Activated T-helper 1 cell treated with anti-CD3 and anti-CD28 coated beads, Interleukin-2, amount 50 U/mL, for 16 hours (primary cell): ENCODE measurements at places on chromosomes 3 and 15.

DNA sequence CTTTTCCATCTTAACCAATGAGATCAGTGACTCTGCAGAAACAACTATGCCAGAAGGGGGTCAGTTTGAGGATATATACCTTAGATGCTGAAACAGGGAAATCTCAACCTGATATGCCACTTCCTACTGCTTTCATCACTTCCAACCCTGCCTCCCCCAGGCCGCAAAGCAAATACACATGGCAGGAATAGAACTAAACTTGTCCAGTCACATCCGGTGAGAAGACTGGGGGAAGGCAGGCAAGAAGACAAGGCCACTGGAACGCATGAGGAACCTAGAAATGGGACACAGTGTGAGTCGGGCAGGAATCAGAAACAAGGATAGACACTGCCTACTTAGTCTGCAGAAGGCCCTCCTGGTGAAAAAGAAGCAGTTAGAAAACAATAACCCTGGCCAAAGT, 90.6 kb downstream of the MYO5A start:
- no peak for DNase-seq

GRCh38 chr3:171383206-171384018, 76.8 kb downstream of the TNIK start:
- DNase-seq = no peak

GRCh38 chr15:73851689-73852088, 21.7 kb upstream of the TBC1D21 start:
- no peak for DNase-seq

- DNase-seq = no peak
Observed at GRCh38 chr3:154952553-154952952, 127.6 kb upstream of the MME start.

DNA sequence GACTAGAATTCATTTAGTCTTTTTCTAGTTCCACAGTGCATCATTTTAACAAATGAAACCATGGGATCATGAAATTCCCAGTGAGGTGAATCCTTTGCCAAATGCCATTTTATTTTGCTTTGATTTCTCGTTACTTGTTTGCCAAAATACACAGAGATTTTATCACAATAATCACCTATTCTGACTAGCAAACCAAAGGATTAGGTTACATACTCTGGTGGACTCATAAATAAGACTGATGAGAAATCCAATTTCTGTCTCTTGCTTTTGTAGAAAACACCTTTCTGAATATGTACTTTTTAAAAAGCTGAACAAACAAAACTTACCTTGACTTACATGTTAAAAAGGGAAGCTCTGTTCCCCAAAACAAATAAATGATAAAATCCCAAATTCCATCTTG, 12.2 kb downstream of the ERC2 start:
- no peak for DNase-seq

DNA sequence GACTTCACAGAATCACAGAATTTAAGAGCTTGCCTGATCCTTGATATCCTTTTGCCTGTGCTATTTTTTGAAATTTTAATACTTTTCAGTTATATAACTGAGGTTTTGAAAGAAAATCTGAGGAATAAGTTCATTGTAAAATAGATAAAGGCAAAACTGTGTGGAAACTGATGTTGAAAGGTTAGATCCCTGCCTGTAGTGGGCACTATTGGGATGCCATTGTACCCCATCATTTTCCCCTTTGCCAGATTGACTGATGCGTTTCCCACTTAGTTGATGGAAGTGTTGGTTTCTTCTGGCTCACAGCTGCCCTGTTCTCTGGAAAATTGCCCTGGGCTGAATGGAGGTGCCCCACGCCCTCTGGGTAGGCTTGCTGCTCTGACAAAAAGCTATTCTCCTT, 387.9 kb downstream of the RBMS3 start:
- DNase-seq = no peak

DNA sequence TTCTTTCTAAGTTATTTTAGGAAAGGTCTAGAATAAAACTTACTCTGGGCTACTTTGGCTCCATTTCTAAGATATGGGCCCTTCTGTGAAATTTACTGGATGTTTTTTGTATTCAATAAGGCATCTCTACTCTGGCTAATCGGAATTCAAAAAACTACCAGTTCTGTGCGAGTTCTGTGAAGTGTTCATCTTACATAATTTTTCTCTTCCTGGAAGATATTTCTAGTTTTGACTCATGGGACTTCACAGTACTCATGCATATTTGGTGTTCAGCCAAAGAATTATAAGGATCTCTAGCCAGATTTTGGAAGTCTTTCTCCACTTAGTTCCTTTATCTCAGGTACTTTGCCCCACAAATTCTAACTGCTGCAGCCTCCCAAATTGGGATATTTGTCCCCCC, 46.4 kb upstream of the MBNL1 start:
- DNase-seq = no peak

GRCh38 chr3:59240666-59241255, 190.9 kb upstream of the CFAP20DC start:
- no peak for DNase-seq

DNA sequence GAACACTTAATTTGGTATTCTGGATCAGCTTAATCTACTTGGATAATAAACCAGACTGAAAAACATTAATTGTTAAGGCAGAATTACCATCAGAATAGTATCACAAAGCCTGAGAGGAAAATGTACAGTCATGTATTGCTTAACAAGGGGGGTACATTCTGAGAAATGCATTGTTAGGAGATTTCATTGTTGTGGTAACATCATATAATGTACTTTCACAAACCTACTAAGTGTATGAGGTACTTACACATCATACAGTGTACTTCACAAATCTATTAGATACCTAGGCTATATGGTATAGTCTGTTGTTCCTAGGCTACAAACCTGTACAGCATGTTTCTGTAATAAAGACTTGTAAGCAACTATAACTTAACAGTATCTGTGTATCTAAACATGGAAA, 68.2 kb downstream of the NBEAL2 start:
- DNase-seq = no peak

- no peak for DNase-seq
Observed at GRCh38 chr3:50270422-50271224, 1.7 kb downstream of the SEMA3B start.

DNA sequence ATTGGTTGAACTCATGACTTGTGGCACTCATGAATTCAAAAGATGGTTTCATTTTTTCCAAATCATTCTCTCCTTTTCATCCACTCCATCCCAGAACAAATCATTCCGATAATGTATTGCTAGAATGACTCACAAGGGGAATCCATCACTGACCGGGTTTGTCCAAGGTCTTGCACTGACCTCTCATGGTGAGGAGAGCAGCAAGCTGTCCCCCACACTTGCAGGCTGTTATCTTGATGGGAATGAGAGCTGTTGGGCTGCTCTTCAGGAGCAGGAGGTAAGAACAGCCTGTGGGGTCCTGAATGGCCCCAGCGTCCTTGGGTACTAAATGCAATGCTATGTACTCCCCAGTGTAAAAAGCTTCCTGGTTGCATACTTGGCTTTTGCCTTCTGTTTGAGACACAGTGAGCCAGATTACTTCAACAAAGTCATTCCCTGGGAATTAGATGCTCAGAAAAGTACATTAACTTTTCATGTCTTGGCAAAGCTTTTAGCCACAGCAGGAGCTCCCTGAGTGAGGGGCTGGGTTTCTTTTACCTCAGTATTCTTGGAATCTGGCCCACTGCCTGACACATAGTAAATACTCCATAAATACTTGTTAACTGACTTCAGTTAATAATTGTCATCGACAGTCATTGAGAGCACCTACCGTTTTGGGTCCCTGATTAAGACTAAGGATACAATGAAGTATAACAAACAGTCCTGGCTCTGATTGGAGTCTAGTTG, 24.1 kb downstream of the CCNL1 start:
- no peak for DNase-seq

- no peak for DNase-seq
Observed at GRCh38 chr15:89998141-89998661, 2.9 kb upstream of the ZNF710 start.

GRCh38 chr15:62404194-62404985, 239.3 kb upstream of the C2CD4B start:
- DNase-seq = no peak

DNA sequence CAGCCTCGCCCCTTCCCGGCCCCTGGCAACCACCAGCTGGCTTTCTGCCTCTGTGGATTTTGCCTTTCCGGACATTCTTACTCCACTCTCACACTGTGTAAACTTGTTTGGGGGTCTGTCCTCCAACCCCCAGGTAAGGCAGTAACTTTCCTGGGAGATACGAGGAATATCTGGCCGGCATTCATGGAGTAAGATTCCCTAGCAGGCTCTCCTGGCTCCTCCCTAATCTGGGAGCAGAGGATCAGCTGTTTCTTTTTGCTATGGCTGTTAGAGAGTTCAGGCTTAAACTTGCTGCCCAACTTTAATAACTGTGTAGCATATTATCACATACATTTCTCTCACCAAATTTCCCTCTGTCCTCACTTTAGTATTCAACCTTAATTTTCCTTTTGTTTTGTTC, 64.3 kb downstream of the IGF2BP2 start:
- DNase-seq = no peak

- no peak for DNase-seq
Observed at GRCh38 chr3:20023623-20024405, 11.8 kb upstream of the PP2D1 start.

GRCh38 chr15:59501597-59501996, 63.6 kb downstream of the FAM81A start:
- DNase-seq = no peak

- no peak for DNase-seq
Observed at GRCh38 chr15:35777061-35777460, 231.1 kb upstream of the DPH6 start.

DNA sequence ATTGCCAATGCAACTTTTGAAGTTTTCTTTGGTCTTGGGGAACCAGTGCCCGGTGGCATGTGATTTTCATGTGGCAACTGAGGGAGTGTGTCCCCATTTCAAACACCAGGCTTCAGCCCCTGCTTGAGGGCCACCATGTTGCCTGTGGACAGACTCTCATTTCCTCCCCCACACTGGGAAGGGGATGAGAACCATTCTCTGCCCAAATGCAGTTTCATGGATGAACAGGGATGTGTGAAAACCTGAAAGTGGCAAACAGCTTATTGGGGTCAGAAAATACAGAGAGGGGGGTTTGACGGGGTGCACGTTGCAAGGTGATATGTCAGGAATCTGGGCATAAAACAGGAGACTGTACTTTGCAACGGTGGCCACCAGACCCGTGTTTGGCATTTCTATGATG, 6.3 kb downstream of the FAM107A start:
- no peak for DNase-seq

DNA sequence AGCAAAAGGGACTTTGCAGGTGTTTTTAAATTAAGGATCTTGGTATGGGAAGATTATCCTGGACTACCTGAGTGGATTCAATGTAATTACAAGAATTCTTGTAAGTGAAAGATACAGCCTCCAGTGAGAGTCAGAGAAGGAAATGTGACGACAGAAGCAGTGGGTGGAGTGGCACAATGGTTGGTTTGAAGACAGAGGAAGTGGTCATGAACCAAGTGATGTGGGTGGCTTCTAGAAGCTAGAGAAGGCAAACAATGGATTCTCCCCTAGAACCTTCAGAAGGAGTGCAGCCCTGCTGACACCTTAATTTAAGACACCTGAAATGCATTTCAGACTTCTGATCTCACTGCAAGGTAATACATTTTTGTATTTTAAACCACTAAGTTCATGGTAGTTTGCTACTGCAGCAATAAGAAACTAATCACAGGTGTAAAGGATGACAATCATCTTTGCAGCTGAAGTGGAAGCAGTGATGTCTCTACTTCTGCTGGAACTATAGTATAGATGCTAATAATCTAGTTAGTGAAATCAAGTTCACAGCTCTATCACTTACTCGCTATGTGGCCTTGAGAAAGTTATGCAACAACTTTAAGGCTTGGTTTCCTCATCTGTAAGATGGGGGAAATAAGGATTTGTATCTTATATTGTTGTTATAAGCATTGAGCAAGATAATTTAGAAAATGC, 403.4 kb upstream of the SUCLG2 start:
- peak; percentile 9 for DNase-seq

GRCh38 chr3:146345900-146346299, 95.0 kb upstream of the PLSCR4 start:
- DNase-seq = no peak

GRCh38 chr3:5505163-5505562, 317.7 kb downstream of the EDEM1 start:
- DNase-seq = no peak

GRCh38 chr3:88810455-88810854, 297.0 kb upstream of the EPHA3 start:
- no peak for DNase-seq

DNA sequence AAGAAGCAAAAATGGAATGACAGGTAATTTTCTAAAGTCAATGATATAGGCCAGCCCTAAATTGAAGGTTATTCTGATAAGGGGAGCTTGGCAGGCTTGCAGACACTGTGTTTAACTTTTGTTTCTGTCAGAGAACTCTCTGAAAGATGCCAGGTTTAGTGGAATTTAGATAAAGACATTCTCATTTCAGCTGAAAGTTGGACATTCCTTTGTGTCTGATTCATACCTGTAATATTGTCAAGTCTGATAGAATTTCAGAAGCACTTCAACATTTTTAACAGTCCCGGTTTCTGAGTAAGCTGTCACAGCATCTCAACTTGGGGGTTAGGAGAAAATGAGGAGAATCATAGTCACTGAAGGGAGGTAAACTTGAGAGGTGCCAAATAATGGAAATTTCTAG, 84.0 kb downstream of the DIPK2A start:
- no peak for DNase-seq

- DNase-seq = no peak
Observed at GRCh38 chr3:134291319-134292254, 40.9 kb upstream of the RYK start.

DNA sequence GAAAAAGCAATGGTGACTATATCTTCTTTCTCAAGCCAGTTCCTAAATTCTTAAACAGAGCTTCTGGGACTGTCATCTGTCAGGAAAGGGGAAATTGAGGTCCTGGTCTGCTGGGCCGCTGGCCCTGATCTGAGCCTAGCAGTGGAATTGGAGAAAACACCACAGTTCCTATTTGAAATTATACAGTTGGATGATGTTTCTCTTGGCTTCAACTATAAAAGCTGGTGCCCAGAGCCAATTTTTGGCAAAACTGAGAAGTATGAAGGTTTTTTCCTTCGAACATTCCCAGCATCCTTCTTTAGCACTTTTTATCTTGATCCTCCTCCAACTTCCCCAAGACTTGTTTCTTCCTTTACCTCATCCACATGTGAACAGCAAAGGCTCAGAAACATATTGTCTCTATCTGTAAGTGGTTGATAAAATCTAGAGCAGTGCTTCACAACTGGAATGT, 83.9 kb downstream of the CD47 start:
- DNase-seq = no peak

DNA sequence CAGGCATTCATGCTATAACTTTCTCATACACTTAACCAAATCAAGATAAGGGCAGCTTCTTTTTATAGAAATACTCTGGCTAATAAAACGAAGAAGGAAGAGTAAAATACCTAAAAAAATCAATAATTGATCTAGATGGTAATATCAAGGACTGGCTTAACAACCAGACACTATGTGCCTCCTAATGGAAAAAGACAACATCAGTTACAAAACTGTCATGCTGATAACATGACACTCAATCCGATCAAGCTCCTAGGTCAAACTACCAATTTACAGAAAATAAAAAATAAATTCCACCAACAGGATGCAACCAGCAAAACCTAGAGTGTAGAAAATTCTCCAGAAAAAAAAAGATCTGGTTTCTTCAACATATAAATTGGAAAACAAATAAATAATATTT, 634.6 kb downstream of the IGSF11 start:
- DNase-seq = no peak
